ENCODE measurements at places on chromosomes 4 and X.

GRCh38 chr4:139028191-139028661, 12.6 kb downstream of the NOCT start:
- no peak for DNase-seq

GRCh38 chr4:113822555-113823290, 61.2 kb upstream of the CAMK2D start:
- DNase-seq: no peak

- DNase-seq: no peak
Measured at GRCh38 chr4:169263791-169264392, 6.9 kb downstream of the SH3RF1 start.

DNA sequence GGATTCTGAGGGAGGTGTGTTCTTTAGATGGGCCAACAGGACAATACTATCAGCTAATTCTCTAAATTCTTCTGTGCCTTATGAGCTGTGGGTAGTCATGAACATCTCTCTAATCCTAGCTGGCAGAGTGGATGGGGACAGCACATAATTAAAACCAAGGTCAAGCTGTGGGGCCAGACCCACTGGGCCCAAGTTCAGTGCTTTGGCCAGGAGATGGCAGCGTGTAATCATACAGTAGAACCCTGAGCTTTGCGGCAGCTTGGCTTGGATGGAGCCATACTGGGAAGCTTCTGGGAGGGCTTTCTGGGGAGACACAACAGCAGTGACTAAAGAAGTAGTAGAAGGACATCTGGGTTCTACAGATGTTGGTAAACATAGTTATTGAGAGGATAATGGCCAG, 140.3 kb upstream of the CXCL13 start:
- DNase-seq: no peak

GRCh38 chrX:2691543-2692220, 587 bp downstream of the CD99 start:
- DNase-seq: no peak

Data from erythroblast (primary cell).